Activated naive CD4-positive, alpha-beta T cell (primary cell): ENCODE measurements at places on chromosomes 5 and 9.
A peak's percentile ranks its signal among the peaks of the same experiment; 100 is the strongest.

GRCh38 chr5:135215617-135216470 lies 181.8 kb upstream of the PITX1 start:
- DNase-seq: no peak

GRCh38 chr9:99889120-99889519 lies 17.3 kb upstream of the STX17 start:
- no peak for DNase-seq

DNA sequence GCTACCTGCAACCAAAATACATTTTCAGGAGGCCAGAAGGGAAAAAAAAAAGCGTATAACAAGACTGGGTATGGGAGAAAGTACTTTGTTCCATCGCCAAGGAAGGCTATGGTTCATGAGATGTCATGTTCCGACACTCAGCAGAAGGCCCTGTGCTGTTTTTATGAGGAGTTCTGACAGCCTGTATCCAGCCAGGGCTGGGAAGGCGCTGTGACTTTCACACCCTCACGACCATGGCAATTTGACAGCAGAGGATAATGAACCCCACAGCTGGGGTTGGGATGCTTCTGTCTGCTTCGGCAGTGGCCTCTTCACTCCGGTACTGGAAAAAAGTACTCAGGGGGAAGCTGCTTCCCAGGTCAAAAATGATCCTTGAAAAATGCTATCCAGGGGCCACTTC lies 154.4 kb downstream of the PRELID2 start:
- no peak for DNase-seq

- no peak for DNase-seq
Measured at GRCh38 chr5:81854485-81854884, 103.6 kb upstream of the SSBP2 start.

GRCh38 chr5:158519433-158520021 lies 580.2 kb downstream of the EBF1 start:
- no peak for DNase-seq

DNA sequence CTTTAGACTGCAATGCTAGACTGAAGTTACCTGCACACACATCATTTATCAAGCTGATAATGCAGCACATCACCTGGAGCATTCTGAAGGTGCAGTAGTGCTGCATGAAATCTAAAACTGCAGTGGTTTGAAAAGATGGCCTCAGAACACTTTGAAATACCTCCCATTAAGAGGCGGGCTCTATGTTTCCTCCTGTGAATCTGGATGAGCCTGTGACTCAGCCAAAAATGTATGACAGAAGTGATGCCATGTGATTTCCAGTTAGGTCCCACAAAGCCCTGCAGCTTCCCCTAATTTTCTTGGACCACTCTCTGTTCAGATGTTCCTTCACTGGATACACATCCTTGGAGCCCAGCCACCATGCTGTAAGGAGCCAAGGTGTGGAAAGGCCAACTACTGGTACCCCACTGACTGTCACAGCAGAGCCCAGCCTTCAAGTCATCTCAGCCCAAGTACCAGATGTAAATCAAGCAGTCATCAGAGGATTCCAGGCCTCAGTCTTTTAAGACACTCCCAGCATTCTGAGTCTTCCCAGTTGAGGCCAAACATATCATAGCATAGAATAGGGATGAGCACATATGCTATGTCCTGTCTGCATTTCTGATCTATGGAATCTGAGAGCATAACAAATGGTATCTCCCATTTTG lies 27.2 kb upstream of the DEPDC1B start:
- DNase-seq: no peak

GRCh38 chr5:106163233-106163632 lies 1507.5 kb downstream of the EFNA5 start:
- DNase-seq: no peak

DNA sequence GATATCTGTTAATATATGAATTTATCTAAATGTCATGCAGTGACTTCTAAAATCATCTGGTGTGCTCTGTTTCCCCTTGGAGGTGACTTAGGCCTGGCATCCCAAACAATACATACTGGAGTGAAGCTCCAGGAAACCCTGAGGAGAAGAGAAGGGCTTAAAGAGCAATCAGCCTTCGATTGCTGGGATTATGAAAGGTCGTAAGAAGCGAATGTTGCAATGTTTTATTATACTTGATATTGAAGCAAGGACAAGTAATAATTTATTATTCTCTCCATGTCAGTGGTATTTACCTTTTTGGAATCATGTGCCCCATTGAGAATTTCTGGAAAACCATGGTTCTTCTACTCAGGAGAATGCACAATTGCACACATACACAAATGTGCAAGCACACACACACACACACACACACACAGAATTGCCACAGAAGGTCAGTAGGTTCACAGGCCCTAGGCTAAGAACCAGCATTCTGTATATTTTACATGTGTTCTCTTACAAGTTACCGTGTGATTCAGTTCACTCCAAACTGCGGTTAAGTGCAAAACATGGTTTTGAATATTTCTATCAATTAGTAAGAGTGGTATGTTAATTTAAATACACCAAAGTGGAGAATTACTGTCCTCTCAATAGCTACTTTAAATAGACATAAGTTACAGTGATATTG lies 79.1 kb upstream of the CDKN2B start:
- DNase-seq: no peak

DNA sequence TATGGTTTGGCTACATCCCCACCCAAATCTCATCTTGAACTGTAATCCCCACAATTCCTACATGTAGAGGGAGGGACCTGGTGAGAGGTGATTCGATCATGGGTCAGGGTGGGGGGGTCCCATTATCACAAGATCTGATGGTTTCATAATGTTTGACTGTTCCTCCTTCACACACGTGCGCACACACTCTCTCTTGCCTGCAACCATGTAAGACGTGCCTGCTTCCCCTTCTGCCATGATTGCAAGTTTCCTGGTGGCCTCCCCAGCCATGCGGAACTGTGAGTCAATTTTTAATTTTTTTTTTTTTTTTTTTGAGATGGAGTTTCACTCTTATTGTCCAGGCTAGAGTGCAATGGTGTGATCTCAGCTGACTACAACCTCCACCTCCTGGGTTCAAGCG lies 27.0 kb downstream of the FAM169A start:
- no peak for DNase-seq

DNA sequence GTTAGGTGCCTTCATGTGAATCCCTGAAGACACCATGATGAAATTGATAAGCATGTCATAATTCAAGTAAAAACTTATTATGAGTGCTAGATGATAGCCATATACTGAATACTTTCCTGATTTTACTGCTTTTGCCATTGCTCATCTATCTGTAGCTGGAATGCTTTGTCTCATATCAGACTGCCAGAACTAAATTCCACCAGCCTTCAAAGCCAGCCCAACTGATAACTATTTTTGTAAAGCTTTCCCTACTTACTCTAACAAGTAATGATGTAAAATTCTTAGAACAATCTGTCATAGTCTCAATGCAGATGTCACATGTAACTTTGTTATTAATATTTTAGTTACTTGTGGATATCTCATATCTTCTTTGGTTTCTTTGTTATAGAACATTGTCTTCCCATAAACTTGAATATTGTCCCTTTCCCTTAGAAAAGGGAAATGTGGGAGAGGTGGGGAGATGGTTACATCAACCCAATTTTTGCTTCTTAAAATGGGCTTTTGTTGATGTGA lies 128.3 kb downstream of the ZCCHC7 start:
- no peak for DNase-seq

DNA sequence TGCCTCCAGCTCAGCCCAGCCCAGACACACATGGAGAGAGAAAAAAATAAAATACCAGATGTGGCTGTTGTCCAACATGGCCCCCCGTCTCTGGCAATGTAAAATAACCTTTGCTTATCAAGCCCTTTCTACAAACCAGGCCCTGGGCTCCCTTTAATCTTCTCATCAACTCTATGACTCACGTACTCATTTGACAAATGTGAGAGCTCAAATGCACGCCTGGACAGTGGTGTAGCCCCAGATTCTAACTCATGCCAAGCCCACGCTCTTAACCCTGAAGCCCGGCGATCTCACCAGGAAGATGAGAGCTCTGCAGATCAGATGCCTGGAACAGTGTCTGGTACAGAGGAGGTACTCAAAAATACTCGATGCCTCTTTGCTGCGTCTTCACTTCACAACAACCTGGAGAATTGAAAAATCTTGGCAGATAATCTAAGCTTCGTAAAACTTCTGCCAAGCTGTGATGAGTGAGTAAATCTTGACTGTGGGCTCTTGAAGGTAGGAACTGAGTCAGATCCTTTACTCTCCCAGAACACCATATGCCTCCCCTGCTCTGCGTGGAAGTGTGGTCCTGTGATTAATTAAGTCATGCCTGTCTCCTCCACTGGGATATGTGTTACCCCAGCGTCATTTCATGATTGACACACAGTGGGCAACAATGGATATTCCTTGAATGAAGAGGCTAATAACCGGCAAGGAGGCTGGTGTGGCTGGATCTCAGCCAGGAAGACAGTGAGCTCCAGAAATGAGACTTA lies 102.0 kb upstream of the FSTL4 start:
- no peak for DNase-seq

- no peak for DNase-seq
Measured at GRCh38 chr5:571791-572190, 40.3 kb upstream of the CEP72 start.

DNA sequence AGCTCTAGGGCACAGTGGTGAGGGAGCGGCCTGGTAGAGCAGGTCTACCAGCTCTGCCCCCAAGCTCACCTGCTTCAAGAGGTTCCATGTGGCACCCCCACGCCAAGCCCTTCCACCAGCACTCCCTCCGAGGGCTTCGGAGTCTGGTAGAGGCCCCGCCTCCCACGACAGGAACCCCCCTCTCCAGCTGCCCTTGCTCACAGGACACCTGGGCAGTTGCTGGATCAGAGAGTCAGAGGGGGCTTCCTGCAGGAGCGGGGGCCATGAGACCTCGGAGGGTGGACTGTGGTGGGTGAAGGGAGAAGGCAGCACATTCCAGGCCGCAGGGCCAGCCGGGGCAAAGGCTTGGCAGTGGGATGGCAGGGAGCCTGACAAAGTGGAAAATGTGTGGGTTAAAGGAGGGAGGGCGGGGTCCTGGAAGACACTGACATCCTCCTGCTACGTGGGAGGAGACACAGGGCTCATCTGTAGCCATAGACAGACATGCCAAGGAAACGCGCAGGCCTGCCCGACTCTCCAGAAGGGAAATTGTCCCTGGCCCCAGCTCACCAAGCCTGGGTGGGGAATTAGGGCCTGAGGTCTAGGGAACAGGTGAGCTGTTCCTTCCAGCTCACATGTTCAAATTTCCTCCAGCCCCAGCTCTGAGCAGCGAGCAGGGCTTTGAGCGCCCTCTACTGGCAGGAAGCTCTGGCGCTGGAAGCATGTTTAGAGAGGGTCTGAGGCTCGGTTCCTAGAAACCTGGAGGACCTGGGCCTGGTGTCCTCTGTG lies 74.2 kb downstream of the NTNG2 start:
- peak; percentile 79 for DNase-seq

DNA sequence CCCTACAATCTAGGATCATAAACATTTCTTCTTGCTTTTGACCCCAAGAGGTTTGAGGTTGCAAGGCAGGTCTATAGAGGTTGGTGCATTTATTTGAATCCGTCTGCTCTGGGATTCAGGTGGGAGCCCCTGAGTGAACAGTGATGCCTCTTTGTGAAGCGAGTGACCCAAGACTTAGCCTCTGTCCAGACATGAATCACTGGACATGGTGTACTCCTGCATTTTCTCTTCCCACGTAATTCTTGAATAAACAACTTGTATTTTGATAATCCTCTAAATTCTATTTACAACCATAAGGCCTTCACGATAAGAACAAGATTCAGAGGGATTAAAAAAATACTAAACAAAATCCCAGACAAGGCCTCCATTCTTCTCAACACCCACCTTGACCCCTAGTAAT lies 67.5 kb upstream of the PLPP6 start:
- no peak for DNase-seq

GRCh38 chr5:150149618-150150017 lies 6.0 kb downstream of the PDGFRB start:
- DNase-seq: no peak

- no peak for DNase-seq
Measured at GRCh38 chr9:121906074-121906870, 186.8 kb downstream of the TTLL11 start.

DNA sequence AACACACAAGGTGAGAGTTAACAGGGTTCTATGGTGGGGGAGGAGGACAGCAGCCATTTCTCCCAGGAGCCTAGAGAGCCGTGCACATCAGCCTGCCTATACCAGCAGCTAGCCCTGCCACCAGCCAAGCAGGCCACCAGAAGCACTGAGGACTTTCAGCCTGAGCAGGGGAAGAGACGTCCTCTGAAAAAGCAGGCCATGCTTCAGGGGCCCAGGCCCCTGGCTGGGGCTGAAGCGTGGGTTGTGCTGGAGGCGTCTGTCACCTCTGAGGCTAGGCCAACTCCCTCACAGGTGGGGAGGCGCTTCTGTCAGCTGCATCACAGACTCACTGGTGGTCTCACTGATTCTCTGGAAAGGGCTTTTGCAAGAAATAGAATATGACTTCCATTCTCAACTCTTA lies 16.3 kb downstream of the FSTL4 start:
- DNase-seq: no peak

DNA sequence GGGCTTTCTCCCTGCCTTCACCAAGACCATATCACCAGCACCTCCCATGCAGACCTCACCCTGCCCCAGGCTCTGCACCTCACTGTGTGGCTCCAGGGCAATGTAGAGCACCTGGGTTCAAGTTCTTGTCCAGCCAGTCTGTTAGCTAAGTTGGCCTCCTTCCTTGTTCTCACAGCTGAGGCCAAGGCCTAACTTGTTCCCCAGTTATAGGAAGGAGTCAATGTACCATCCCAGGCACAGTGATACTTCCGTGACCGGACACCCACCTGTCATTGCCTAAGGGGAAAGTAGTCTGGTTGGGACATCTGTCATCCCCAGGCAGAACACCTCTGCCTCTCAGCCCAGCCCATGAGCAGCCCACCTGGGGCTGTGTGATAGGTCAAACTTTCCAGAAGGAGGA lies 14.4 kb upstream of the ARAP3 start:
- DNase-seq: no peak

- DNase-seq: no peak
Measured at GRCh38 chr9:132372177-132373095, 17.6 kb upstream of the SETX start.

DNA sequence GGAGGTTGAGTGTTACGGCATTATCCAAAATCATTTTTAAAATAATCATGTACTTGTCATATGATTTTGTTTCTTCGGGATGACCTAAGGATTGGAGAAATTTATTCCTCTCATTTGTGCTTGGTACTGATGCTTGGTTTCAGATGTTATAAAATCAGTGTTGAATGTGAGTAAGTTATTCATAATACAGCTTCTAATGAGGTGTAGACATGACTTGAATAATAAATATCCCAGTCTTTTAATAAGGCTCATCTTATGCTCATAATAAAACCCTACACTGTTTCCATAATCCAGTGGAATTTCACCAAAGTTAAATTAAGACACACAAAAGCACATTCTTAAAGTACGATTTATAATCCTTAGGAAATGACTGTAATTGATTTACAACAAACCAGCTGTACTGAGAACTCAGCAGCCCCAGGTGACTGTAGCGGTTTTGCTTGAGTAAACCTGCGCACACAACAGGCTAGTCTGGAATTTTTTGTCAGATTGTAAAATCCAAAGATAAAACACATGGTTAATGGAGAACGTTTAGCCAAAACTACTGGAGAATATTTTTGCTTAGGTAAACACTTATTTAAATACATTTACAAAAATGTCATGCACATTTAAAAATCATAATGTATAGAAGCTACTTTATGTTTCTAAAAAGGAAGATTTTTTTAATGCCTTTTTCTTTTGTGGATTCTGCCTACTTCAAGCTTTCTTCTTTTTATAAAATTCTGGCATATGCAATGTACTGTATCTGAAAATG lies 609.8 kb upstream of the GRAMD2B start:
- no peak for DNase-seq
